ENCODE measurements at places on chromosomes 5 and 9. TPM values are rescaled to one million over a fixed set of nuclear protein-coding genes. Genes with fewer than 3 reads are reported as not detected.

DNA sequence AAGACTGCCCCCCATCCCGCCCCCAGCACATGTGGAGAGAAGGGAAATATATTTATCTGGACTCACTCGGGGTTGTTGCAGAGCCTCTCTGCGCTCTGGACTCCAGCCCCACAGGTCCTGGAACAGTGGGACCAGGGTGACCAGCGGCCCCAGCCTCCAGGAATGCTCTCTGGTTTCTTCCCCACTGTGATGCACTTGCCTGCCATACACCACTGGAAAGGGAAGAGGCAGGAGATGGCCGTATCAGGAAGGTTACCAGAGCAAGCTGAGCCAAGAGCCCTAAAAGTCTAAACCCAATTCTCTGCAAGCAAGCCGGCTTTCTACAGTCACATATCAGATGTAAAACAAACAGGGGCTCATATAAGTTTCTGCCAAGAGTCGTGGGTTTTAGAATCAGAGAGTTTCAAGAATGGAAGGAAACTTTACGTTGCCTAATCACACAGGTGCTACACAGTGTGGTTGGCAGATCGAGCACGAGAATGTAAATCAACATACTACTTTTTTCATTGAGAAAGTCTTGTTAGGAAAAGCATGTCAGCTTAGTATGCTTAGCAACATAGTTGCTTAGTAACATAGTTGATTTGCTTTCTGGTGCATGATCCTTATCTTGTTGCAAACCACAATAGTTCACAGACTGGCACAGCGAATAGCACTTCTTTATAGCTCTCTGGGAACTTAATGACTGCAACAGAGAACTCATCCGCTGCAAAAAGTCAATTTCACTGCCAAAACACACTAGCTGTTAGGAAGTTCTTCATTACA lies 201.2 kb downstream of the TARS1 start:
- no peak for DNase-seq
- peaks cover 16% of the 10 kb centered on the region for H3K27me3 ChIP-seq
- H3K36me3 ChIP-seq: no peaks in the 10 kb centered on the region
- H3K4me3 ChIP-seq: no peak overlapping the region
- H3K27ac ChIP-seq: no peak overlapping the region

- no peaks in the 10 kb centered on the region for H3K36me3 ChIP-seq
- H3K4me3 ChIP-seq: no peak overlapping the region
- no peak for DNase-seq
- no peaks in the 10 kb centered on the region for H3K27me3 ChIP-seq
Measured at GRCh38 chr5:68478301-68479095, 262.9 kb downstream of the PIK3R1 start.

- peaks cover 5% of the 10 kb centered on the region for H3K4me1 ChIP-seq
- no peak overlapping the region for H3K4me3 ChIP-seq
- peaks cover 25% of the 10 kb centered on the region for H3K36me3 ChIP-seq
- no peaks in the 10 kb centered on the region for H3K27me3 ChIP-seq
Measured at GRCh38 chr9:133787754-133788025, 49.5 kb upstream of the SARDH start.

GRCh38 chr9:71987471-71988371 lies 72.7 kb downstream of the C9orf57 start:
- peaks cover 4% of the 10 kb centered on the region for H3K36me3 ChIP-seq
- no peaks in the 10 kb centered on the region for H3K27me3 ChIP-seq
- DNase-seq: no peak
- no peak overlapping the region for H3K4me3 ChIP-seq
- peaks cover 17% of the 10 kb centered on the region for H3K4me1 ChIP-seq
- no peak overlapping the region for H3K27ac ChIP-seq

DNA sequence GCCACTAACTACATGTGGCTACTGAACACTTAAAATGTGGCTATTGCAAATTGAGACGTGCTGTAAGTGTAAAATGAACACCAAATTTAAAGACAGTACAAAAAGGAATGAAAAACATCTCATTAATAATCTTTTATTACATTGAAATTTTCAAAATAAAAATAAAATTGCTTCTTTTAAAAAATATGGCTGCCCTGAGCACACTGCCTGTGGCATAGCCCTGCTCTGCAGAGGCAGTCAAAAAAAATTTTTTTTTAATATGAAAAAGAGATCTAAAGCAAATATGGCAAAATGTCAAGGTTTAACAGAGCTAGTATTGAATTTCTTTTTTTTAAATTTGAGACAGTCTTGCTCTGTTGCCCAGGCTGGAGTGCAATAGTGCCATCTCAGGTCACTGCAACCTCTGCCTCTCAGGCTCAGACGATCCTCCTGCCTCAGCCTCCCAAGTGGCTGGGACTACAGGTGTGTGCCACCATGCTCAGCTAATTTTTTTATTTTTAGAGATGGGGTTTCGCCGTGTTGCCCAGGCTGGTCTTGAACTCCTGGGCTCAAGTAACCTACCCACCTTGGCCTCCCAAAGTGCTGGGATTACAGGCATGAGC lies 25.6 kb downstream of the CARNMT1 start:
- no peak for DNase-seq
- no peak overlapping the region for H3K4me3 ChIP-seq
- no peaks in the 10 kb centered on the region for H3K4me1 ChIP-seq
- H3K27ac ChIP-seq: no peak overlapping the region
- no peaks in the 10 kb centered on the region for H3K27me3 ChIP-seq

GRCh38 chr9:16121601-16122286 lies 568.9 kb downstream of the CCDC171 start:
- H3K27me3 ChIP-seq: no peaks in the 10 kb centered on the region
- H3K4me1 ChIP-seq: peaks cover 15% of the 10 kb centered on the region
- peak; percentile 52 for DNase-seq
- H3K36me3 ChIP-seq: no peaks in the 10 kb centered on the region

- peaks cover 67% of the 10 kb centered on the region for H3K36me3 ChIP-seq
- no peak overlapping the region for H3K27ac ChIP-seq
- H3K4me3 ChIP-seq: no peak overlapping the region
- peaks cover 10% of the 10 kb centered on the region for H3K4me1 ChIP-seq
Measured at GRCh38 chr5:14408969-14409586, 172.5 kb upstream of the OTULINL start.

Gene ASS1
- 299 TPM for total RNA-seq

Gene BAAT
- total RNA-seq: 0.14 TPM
